Fibroblast of skin of right biceps (primary cell): ENCODE measurements at places on chromosomes 4 and X.

GRCh38 chr4:169727616-169728015 lies 30.1 kb downstream of the HPF1 start:
- no peak for DNase-seq

GRCh38 chr4:26192899-26193869 lies 127.6 kb upstream of the RBPJ start:
- DNase-seq: no peak

DNA sequence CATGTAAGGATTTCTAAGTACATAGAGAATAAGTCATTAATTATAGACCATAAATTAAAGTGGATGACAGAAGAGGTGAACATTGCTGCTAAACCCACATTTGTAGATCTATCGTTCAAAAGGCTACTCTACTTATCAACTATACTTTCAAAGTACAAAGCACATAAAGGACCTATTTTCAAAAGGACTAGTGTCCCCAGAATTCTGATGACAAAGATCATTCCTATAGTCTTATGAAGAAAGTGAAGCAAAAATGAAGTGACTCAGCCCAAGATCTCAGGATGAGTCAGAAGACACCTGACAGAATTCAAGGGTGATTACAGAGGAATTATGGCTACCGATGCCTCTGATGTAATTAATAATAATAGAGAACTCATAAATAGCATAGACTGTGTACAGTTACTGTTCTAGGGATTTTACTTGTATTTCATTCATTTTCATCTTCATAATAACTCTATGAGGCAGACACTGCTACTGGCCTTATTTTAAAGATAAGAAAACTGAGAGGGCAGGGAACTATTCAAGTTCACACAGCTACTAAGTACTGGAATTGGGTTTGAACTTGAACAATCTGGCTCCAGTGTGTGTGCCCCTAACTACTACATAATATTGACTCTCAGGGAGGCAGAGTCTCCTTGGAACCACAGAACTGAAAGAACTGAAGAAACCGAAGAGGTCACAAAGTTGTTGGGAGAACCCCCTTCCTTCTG lies 17.1 kb downstream of the USP46 start:
- peak; percentile 58 for DNase-seq

- no peak for DNase-seq
Observed at GRCh38 chr4:25346913-25347312, 30.1 kb upstream of the ANAPC4 start.

GRCh38 chr4:186792728-186793366 lies 69.2 kb upstream of the FAT1 start:
- DNase-seq: no peak

- DNase-seq: no peak
Observed at GRCh38 chrX:150542846-150543229, 25.6 kb upstream of the MTM1 start.
